ENCODE measurements at places on chromosomes 4 and X.
A peak's percentile ranks its signal among the peaks of the same experiment; 100 is the strongest.

DNA sequence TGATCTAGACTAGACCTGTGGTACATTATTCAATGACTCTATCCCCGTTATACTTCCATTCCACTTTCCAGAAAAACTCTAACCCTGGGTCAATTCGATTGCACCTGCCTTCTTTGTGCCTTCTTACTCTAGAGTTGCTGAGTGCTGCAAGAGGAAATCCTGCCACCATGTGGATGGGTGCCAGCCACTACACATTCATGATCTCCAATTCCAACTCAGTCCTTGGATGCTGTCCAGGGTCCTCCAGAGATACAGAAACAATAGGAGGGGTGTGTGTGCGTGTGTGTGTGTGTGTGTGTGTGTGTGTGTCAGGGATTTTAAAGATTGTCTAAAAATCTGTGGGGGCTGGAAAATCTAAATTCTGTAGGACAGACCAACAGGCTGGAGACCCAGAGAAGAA is 42.9 kb upstream of the INTS6L start:
- peak; percentile 61 for DNase-seq

GRCh38 chr4:152045807-152046571 is 285.2 kb upstream of the GATB start:
- DNase-seq = no peak

DNA sequence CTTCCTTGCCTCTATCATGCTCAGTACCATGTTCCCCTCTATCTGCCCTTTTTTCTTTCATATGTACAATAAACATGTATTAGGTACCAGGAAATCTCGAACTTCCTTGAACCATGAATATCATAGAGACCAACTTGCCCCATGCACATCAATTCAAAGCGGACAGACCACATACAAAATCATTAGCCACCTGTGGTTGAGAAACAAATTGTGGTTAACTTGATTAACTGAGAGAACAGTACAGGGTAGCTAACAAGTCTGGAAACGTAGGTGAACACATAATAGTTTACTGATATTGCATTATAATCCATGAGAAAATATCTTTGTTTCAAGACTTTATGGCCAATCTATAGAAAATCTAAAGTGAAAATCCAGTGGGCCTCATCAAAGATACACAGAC is 8.2 kb downstream of the CASP3 start:
- no peak for DNase-seq

DNA sequence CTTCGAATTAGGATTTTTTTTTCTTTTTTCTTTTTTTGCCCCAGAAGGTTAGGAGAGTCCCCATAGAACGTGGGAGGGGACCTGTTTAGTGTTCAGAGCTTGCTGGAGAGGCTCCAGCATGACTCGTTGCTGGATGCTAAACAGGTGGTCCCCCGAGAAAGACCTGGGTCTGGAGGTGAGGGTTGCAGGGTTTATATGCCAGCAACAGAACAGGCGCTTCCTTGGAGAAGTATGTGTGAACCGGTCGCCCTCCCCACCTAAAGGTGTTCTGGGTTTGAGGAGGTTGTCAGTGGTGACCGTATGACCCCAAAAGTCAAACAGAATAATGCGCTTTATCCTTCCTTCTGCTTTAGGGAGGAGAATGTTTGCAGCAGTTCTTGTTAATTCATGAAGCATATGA is 52.1 kb upstream of the SHOX start:
- no peak for DNase-seq

- DNase-seq = no peak
These were observed 243.0 kb upstream of the TEX13A start for GRCh38 chrX:105463473-105463872.

DNA sequence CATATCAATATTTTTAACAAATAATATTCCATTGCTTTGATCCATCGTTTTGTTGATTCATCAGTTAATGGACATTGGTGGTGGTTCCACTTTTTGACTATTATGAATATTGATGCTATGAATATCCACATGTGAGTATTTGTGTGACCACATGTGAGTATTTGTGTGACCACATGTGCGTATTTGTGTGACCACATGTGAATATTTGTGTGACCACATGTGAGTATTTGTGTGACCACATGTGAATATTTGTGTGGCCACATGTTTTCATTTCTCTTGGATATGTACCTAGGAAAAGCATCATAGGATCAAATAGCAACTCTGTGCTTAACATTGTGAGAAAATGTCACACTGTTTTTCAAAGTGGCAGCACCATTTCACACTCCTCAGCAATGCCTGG is 433.6 kb upstream of the FRG1 start:
- no peak for DNase-seq

GRCh38 chr4:65645185-65645584 is 25.1 kb downstream of the EPHA5 start:
- no peak for DNase-seq

GRCh38 chr4:109803924-109804571 is 2.2 kb upstream of the CFI start:
- DNase-seq = peak; percentile 62

DNA sequence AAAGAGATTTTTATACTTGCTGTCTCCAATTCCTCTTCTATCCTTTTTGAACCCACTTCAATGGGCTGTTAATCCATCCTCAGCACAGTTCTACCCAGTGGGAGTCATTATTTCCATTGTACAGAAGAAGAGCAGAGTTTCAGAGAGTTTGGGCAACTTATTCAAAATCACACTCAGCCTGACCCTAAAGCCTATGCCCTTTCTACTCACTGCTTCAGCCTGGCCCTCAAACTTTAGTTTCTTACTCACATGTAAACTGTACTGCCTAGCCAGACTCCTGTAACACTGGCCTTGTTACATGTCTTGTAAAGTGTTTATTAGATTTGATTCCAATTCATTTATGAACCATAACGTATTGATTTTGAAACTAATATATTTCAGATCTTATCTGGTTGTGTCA is 25.1 kb upstream of the USO1 start:
- no peak for DNase-seq

Measured in astrocyte of the spinal cord (primary cell).